ENCODE measurements at places on chromosomes 11 and 22.
A peak's percentile ranks its signal among the peaks of the same experiment; 100 is the strongest.

- no peak for DNase-seq
Measured at GRCh38 chr22:35781898-35782297, 64.2 kb downstream of the APOL5 start.

DNA sequence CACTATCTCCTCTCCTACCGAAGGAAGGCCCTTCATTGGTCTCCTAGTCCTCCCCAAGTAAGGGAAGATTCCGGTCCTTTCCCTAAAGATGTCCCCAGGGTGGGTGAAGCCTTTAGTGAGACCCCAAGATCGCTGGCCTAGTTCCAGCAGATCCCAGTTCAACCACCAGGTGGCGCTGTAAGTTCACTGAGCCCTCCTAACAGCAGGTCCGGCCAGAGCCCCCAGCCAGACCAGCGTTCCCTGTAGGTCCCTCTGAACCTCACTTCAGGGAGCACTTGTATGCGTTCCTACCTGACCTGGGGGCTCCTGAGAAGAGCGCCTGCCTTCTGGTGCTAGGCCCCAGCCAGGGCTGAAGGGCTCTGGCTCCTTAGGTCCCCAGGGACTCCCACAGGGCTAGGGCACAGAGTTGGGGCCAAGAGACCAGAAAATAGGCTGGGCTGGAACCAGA, 38.1 kb downstream of the LMO1 start:
- peak; percentile 67 for DNase-seq

DNA sequence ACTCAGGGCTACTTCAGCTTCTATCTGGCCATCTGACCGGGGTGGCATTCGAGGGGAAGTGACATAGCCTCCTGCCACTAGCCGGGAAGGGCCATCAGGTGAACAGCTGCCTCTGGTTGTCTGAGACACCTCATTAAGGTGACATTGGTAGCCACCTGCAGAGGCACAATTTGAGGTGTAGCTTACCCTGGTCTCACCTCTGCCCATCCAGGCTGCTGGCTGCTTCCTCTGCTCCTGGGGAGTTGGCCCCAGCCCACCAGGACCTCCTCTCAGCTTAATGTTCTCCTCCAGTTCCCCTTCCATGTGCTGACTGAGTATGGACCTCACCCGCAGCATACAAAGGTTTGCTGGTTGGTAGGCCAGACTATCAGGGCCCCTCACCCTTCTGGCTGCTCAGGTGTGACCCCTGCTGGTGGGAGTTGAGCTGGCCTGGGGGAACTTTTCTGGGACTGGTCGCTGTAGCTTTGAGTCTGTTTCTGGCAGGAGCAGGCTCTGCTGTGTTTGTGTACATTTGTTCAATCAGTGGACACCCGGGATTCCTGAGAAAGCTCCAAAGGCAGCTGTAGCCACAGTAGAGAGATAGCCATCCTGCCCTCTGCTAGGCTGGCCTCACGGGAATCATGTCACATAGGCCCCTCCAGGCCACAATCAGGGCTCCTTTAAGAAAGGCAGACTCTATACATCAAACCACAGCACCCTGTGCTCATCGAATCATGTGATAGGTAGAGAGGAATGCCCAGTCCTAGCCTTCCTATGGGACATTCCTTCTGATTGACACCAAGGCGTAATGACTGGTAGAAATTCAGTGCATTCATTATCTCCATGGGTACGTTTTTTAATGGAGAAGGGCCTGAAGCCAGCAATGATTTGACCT, 295.1 kb upstream of the PLET1 start:
- peak; percentile 62 for DNase-seq

- no peak for DNase-seq
Measured at GRCh38 chr22:17920145-17920605, 104.2 kb downstream of the MICAL3 start.

DNA sequence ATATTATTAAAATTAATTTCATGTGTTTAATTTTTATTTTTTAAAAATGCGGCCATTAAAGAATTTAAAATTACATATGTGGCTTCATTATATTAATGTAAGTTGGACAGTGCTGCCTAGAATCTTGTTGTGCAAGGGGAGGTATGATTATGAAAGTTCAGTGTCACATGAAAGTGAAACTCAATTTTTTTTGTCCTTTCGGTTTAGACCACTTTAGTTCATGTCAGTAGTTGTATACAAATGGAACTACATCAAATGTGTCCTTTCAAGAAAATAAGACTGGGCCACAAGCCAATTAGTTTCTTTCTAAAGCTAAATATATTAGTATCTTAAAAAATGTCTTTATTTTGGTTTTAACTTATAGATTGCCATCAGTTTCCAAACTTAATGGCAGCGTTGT, 35.7 kb downstream of the TBCEL start:
- DNase-seq, result no peak

DNA sequence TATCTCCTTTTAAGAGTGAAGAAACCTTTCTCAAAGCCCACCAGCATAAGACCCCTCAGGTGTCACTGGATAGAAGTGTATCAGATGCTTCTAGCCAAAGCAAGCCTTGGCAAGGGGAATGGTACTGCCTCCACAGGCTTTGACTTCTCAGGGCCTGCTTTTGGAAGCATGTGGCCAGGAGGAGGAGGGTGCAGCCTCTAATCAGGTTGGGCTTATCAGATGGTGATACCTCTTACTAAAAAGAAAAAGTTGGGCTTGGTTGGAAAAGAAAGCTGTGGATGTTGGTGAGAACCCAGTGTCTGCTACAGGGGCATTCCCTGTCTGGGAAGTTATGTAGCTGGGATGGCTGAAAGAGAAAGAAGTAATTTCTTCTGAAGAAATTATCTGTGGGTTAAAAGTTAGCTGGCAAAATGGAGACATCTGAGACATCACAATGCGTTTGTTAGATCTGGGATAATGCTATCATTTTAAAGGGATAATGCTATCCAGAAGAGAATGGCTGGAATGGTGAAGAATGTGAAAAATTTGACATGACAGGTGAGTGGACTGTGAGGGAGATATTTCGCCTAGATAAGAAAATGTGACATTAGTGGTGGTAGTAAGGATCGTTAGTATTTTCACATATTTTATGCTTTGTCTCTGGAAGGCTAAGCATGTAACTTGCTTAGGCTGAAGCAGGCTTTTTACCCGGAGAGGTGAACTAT, 7.2 kb downstream of the APLP2 start:
- no peak for DNase-seq

- DNase-seq, result no peak
Measured at GRCh38 chr11:24344222-24344621, 152.6 kb upstream of the LUZP2 start.
